Globus pallidus (tissue), 1 donor: ENCODE measurements at places on chromosomes 2 and 18.

DNA sequence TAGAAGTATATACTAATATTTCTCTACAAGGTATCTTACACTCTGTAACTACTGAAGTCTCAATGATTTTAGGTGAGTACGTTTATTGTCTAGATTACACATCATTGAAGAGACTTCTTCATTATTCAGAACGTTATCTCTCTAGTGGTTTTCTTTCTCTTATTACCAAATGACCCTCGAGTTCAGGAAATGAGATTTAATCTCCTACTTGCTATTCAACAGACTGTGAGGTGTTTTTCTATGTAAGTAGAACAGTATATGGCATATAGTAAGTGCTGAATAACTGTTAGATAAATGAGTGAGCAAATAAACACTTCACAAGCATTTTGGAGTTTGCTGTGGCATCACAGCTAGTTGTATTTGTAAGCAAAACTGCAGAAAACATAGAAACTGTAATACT, 947.2 kb upstream of the SLC39A10 start:
- DNase-seq = no peak

DNA sequence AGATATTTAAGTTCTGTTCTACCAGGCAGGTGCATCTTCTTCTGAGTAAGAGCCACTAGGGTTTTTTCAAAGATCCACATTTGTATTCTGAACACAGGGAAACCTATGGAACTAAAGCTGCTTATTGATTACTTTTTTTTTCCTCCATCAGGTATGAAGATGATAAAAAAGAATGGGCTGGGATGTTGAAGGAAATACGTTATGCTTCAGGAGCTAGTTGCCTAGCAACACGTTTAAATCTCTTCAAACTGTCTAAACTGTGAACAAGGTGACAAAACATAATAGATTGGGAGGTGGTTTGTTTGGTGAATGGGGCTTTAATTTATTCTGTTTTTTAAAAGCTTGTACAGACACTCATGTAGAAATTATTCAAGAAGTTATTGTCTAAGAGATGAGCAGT, 15.9 kb downstream of the KLHL41 start:
- DNase-seq = no peak

DNA sequence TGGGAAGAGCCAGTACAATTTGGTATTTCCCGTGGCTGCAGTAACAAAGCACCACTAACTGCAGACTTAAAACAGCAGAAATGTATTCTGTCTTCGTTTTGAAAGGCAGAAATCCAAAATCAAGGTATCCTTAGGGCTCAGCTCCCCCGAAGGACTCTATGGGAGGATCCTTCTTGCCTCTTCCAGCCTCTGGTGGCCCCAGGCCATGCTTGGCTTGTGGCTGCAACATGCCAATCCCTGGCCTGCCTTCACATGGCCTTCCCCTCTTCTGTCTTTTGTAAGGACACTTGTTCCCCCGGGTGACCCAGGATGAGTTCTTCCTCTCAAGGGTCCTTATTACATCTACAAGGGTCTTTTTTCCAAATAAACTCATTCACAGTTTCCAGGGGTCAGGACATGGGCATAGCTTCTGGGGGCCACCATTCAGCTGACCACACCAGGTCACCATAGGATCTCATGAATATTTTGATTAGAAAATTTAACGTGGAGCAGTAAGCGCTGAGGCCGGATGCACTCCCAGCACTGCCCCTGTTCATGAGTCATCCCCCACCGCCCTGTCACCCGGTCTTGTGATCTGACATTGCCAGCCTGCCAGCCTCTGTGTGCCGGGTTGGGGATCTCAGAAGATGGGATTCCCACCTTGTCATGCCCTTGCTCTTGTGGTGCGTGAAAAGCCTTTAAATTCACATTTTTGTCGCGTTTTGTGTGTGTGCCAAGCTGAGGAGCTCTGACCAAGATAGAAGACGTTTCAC, 61.2 kb upstream of the B3GNT7 start:
- no peak for DNase-seq

DNA sequence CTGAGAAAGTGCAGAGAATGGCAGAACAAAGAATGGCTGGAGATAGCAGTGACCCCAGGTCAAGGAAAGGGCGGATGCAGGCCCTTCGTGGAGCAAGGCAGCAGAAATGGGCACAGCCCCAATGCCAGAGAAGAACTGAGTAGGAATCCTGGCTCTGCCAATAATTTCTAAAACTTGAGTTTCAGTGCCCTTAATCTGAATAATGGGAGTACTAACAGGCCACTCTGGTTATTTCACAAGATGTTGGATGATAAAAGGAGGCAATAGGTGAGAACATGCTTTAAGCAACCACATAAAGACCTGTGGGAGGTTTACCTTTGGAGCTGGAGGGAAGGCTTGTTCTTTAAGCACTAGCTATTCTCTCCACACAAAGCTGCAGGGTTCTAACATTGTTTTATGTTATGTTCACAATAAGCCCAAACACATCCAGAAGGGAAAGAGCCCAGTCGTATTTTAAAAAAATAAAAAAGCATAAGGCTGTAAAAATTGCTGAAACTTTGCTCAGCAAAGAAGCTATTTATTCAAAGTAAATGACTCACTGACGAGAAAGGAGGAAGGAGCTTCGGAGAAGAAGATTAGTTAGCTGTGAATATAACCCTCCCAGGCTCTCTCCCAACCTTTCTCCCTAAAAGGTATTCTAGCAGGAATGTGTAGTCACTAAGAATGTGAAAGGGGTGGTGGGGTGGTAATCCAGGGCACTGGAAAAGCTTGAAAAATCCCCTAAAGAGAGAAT, 470.2 kb downstream of the TXNL1 start:
- DNase-seq = no peak

DNA sequence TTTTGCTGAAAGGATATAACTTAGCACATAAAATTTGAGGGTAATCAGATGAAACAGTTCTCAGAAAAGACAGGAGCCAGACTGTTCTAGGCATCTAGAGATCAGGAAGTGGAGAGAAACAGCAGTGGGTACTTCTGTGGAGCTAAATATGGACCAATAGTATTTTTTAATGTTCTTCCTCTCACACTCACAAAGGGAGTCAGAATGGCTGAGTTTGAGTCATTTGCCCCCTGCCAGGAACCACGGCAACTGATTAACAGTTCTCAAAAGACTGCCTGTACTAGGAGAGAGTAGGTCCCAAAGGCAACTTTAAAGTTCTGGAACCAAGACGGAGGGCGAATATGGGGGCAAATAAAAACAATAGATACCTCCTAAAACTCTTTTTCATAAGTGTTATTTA, 107.5 kb downstream of the GULP1 start:
- no peak for DNase-seq

DNA sequence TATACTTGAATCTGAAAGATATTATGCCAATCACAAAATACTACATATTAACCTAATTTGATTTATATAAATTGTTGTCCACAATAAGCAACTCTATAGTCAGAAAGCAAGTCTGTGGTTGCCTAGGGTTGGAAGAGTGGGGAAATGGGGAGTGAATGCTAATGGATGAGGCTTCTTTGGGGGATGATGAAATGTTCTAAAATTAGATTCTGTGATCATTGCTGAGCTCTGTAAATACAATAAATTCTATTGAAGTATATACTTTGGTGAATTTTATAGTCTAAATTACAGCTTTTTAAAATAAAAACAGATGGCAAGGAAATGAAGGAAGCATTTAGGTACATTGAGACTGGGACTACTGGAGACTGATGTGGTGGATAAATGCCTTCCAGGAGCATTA, 275.5 kb downstream of the MBD2 start:
- no peak for DNase-seq

DNA sequence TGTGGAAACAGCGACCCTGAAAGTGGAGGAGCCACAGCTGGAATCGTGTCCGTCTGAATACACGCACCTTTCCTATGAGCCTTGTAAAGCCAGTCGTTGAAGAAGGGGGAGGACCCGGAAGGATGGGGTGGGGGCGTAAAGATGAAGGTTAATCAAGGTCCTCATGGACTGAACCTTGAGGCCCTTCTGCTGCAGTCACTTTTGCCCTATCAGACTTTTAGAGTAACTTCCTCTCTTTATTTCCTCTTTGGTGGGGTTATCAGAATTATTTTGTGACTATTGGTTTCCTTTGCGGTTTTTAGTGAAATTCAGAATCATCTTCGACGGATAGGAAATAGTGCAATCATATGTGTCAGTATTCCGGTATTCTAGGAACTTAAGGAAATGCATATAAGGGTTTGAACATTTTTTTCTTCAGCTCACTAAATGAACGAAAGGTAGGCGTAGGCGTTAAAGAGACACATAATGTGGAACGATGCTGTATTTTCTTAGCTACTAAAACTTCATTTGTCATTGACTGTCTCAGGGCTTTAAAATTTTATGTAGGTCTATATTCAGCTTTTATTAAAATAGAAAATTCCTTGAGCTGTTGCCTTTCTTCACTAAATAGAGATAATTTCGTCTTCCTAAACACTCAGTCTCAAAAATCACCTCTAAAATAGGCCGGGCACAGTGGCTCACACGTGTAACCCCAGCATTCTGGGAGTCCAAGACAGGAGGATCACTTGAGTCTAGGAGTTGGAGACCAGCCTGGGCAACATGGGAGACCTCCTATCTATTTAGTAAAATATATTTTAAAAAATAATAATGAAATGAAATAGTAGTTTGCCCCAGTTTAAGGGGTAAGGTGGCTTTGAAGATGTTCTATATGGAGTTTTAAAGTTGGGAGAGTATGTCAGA, 1.4 kb upstream of the YES1 start:
- DNase-seq = no peak

GRCh38 chr2:106537047-106537446, 49.9 kb downstream of the CD8B2 start:
- DNase-seq = peak; percentile 50

- DNase-seq = no peak
Observed at GRCh38 chr2:130912471-130912870, 75.8 kb downstream of the ARHGEF4 start.

DNA sequence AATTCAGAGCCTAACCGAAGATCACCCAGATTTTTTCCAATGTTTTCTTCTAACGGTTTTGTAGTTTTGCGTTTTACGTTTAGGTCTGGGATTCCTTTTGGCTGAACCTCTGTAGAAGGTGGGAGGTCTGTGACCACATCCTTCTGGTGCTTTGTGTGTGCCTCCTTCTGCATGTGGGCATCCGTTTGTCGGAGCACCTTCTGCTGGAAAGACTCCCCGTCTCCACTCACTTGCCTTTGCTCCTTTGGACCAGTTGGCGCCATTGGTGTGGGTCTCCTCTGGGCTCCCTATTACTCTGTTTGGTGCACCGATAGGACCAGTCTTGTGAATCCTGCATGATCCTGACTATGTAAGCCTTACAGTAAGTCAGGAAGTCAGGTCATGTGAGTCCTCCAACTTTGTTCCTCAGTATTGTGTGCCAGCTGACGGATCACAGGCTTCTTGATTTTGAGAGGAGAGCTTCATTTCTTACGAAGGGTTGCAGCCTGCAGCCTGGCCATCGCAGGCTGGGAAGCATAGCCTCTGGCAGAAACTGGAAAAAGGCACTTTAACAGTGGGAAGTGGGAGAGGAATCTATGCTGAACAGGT, 13.6 kb downstream of the AQP12A start:
- DNase-seq = no peak

GRCh38 chr18:10530852-10531251, 5.0 kb downstream of the NAPG start:
- no peak for DNase-seq

DNA sequence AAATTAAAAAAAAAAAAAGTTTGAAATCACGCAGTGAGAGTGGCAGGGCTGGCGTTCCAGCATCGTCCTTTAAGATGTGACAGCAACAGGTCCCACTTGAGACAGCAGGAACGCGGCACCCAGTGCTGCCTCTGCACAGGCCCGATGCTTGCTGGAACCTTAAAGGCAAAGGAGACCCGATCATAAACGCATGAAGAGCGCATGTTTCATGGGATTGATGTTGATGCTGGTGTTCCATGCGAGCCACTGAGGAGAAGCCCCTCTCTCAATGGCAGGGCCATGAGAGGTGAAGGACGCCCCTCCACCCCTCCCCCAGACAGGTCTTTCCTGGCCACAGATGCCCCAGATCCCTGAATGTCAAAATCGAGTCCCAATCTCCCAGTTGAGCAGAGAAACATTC, 17.9 kb upstream of the ALPI start:
- no peak for DNase-seq

DNA sequence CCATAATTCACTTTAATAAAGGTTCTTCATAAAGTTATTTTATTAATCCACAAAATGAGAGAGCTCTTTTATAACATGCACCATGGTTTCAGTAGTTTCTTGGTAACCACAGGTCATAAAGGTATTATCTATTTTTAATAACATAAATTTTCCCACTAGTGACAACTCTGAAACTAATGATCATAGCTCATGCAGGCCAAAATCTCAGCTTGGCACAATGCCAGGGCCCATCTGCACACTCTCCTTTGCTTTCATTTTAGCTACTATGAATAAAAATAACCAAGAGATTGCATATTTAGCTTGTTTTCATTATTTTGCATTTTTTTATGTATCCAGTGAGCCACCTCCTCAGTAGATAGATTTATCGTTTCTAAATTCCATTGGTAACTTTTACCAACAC, 691.8 kb upstream of the CHAC2 start:
- DNase-seq = no peak

DNA sequence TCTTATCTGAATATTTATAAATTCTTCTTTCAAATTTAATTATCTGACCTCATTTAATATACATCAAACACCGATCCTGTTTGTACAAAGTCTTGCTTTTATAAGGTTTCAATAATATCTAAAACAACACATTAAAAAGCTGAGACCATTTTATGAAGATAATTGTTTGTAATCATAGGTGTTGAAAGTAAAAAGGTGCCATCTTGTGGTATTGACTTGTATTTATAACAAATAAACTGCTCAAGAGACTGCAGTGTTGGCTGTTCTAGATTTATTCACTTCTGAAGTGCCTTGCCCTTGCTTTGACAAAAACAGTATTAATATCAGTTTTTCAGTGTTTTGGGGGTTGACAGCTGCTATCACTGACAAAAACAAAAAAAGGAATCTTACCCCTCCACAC, 286.8 kb upstream of the HNMT start:
- no peak for DNase-seq

DNA sequence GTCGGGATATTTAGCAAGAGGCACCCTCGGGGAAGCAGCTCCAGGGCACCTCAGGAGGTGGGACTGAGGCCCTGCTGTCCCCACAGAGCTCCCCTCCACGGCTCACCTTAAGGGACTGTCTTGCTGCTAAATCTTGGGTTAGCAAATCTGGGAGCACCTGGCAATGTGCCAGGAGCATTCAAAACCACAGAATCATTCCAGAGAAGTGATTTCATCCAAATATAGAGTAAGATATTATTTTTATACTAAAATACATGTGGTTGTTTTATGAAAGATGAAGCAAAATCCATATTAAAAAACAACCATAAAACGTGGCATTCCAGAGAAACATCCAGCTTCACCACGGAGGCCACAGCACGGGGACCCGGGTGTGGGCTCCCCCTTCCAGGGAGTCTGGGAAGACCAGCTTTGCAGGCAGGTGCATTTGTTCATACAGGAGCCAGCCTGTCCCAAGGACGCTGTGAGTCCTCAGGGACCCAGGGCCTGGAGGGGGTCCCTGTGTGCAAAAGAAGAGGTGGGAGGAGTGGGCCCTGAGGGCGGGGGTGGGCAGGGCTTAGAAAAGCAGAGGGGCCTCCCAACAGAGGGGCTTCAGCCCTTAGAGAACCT, 16.3 kb downstream of the HS1BP3 start:
- DNase-seq = no peak

DNA sequence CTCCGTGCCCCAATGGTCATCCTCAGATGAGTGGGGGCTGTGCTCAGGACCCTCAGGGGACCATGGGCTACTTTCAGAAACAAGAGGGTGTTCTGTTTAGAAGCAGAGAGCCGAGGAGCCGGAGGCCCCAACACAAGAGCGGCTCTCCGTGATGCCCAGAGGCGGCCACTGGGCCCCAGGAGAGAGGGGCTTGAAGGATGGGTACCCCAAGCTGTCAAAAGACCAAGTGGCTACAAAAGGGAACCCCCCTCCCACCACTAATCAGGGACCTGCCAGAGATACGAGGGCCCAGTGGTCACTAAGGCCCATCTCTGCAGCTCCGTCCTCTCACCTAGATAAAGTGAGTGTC, 93.6 kb downstream of the HDAC4 start:
- DNase-seq = no peak
